ENCODE measurements at places on chromosomes 2 and 18.

DNA sequence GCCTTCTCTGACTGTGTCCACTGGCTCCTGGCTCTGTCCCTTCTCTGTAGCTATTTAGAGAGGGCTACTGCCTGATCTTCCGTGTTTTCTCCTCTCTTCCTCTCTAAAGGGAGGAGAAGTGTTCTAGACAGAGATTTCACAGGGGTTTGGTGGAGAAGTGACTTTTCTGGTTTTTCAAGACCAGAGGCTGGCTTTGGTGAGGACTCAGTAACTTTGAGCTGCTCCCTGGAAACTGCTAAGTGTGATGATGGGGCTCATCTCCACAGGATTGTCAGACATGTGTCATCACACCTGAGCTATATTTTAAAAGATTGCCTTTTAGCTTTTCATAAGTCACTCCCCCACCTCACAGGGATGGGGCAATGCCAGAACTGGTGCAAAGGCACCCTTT is 6.2 kb downstream of the MAL start:
- DNase-seq, result no peak

DNA sequence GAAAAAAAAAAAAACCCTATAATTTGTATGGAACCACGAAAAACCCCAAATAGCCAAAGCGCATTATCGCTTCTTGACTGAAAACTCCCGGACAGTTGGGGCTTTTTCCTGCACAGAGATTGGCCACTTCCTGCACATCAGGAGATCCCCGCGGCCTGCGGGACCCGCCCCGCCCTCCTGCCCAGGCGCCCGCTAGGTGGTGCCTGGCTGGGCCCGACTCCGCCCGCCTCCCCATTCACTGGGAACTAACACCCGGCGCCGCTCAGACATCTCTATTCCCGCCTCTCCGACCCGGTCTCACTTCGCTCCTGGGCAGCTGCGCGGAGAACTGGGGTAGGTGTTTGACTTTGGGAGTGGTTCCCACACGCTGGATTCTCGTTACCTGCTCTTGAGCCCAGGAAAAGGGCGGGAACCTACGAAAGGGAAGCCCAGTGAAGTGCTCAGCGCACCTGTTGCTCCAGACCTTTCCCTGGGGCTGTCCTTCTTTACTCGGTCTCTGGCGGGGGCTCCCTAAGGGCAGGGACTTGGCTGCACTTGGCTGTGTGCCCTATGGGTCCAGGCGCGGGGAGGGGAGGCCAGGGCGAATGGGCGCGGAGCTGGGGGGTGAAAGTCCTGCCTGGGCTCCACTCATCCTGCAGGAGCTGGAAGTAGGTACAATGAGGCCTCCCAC is at the start of gene HMSD:
Gene HMSD, plus strand, starts transcription at position 234 of the 670 bp plus-strand sequence. CDS start 4,155 bp downstream, outside the sequence.
- peak; percentile 95 for DNase-seq

- DNase-seq, result peak; percentile 11
Observed at GRCh38 chr2:238407566-238407965, 19.2 kb upstream of the ASB1 start.

- DNase-seq, result no peak
Observed at GRCh38 chr2:38583524-38583923, 19.2 kb downstream of the HNRNPLL start.

- no peak for DNase-seq
Observed at GRCh38 chr2:102181919-102182635, 4.7 kb upstream of the IL1RL2 start.

- peak; percentile 9 for DNase-seq
Observed at GRCh38 chr2:127640082-127641072, 5.6 kb upstream of the GPR17 start.

DNA sequence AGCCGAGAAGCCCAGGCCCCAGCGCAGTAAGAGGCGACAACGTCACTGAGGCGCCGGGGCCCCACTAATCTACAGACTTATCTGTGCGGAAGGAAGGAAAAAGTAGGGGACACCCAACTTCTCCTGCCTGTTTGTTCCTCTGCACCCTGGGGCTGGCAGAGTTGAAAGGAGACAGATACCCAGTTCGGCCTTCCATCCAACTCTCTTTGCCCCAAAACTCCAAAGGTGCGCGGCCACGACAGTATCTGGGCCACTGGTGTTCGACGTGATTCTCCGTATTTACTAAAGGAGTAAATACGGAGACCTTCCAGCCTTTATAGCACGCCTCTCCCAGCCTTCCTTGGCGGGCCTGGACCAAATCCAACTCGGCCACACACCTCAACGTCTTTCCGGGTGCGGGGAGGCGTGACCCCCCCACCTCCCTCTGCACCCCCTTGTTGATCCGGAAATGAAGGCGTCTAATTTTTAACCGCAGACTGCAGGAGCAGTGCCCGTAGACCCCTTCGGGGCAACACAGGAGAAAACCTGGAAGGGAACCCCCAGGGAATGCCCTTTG is 1.6 kb downstream of the SMAD7 start:
- DNase-seq, result no peak

DNA sequence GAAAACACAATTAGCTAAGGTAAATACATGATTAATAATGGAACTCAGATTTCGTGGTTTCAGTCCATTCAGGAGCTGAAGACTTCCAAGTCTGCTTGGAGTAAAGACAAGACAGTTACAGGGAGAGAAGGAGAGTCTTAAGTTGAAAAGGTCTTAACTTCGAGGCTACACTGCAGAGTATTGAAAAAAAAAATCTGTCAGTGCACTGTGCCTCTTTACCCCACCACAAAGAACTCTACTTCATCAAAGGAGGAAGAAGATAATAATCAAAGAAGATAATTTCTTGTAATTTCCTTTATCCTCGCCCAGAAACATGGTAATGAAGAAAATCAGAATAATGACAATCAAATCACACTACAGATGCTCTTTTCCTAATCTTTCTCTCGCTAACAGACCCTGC is 75.4 kb downstream of the MEMO1 start:
- no peak for DNase-seq

DNA sequence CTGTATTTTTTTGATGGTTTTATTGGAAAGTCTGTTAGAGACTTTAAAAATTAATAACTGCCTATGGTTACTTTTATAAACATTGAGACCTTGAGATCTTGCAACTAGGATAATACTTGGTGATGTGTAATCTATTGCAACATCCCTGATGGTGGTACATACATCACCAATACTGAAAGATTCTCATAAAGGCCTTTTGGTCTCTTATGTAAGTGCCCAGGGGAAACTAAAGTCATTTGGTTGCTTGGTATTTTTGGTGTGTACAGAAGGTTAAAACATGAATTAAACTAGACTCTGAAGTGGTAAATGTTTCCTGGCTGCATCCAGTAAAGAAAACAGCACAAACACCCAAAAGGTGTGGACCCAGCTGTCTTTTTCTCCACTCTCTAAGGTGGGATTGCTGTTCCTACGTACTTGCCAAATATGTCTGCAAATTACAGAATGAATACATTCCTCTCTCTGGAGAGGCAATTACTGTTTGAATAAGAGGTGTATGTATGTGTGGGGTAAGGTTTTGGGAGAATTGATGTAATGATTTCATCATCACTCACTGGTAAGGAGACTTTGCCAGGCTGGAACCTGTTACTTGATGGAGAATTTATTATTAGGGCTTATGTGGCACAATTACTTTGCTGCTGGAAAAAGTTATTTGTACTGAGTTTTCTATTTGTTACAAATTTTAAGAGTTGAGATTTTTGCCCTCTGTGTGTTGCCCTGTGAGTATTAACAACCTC is 3.6 kb downstream of the B3GNT2 start:
- DNase-seq, result no peak

- DNase-seq, result no peak
Observed at GRCh38 chr2:24836206-24836605, 43.0 kb downstream of the CENPO start.

- DNase-seq, result no peak
Observed at GRCh38 chr2:129301431-129301913, 678.0 kb upstream of the RAB6C start.

GRCh38 chr18:38368246-38368645 is 802.6 kb upstream of the CELF4 start:
- DNase-seq, result no peak

DNA sequence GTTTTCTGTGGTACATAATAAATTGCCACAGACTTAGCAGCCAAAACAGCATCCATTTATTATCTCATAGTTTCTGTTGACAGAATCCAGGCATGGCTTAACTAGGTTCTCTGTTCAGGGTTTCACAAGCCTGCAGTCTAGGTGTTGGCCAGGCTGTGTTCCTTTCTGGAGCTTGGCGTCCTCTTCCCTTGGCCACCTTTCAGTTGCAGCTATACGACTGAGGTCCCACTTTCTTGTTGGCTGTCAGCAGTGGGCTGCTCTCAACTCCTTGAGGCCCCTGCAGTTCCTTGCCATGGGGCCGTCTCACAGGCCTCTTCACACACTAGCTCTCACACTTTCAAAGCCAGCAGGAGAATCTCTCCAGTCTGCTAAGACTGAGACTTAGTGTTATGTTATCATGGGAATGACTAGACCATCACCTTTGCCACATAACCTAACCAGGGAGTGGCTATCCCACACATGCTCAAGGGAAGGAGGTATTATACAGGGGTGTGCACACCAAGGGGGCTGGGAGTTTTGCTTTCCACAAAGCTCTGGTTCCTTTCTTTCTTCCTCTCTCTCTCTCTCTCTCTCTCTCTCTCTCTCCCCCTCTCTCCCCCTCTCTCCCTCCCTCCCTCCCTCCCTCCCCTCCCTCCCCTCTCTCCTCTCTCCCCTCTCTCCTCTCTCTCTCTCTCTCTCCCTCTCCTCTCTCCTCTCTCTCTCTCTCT is 15.8 kb downstream of the RIOK3 start:
- no peak for DNase-seq

DNA sequence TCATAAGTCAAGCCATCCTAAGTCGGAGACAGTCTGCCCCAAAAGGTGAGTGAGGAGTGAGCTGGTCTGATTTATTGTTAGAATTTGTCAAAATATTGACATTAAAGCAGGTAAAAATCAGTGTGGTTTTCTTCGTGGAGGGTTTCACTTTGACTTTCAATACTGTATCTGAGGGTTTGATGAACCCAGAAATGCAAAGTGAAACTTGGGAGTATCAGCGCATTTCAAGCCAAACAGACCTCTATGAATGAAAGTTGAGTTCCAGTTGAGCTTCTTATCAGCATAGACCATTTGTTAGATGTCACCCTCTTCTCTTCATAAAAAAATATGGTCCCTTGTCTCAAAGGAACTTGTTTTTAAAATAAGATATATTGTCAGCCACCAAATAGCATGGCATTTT is 21.7 kb upstream of the CXCR4 start:
- DNase-seq, result no peak

DNA sequence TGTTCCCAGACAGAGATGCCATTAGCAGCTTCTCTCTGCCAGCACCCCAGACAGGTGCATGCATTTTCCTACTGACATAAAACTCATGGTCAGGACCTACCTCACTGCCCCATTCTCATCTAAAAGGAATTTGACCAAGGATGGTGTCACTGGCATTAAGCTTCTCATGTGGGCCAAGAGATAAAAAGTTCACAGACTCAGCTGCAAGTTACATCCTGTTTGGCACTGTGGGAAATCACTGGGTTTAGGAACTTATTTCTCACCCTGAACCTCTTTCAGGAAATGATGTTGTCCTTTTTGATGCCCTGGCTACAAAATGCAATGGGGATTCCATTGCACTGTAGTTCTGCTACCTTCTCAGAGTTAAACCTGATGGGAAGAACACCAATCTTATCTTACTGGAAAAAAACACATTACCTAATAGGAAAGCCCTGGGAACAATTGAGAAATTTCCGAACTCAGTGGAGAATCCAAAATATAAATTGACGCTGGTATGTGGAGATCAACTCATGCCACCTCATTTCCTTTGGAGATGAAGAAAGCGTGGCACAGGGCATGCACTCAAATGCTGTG is 252.1 kb upstream of the COPS8 start:
- DNase-seq, result no peak

All from NCI-H1417 (cell line).